Endodermal cell (in vitro differentiated cells): ENCODE measurements at places on chromosomes 3 and 15. TPM values are rescaled to one million over a fixed set of nuclear protein-coding genes. Genes with fewer than 3 reads are reported as not detected.
A peak's percentile ranks its signal among the peaks of the same experiment; 100 is the strongest.

GRCh38 chr15:47932951-47933641, 187.7 kb upstream of the SLC24A5 start:
- DNase-seq: peak; percentile 61
- H3K27me3 ChIP-seq: no peaks in the 10 kb centered on the region
- no peaks in the 10 kb centered on the region for H3K36me3 ChIP-seq
- H3K4me3 ChIP-seq: no peak overlapping the region
- H3K4me1 ChIP-seq: peaks cover 7% of the 10 kb centered on the region
- H3K27ac ChIP-seq: no peak overlapping the region

DNA sequence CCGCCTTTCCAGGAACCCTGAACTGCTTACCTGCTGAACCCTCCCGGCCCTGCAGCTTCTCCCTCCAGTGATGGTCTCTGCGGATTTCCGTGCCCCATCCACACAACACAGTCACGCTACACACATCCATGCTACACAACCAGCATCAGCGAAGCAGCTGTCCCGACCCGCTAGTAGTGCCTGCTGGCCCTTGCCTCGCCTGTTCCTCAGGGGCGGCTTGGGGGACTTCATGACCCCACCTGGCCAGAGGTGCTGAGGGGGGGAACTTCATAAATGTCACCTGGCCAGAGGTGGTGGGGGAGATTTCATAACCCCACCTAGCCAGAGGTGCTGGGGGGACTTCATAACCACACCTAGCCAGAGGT, 530 bp upstream of the TUBGCP5 start:
- H3K4me3 ChIP-seq: peak overlapping the region; percentile 91
- no peak overlapping the region for H3K27ac ChIP-seq
- no peaks in the 10 kb centered on the region for H3K27me3 ChIP-seq
- peaks cover 15% of the 10 kb centered on the region for H3K36me3 ChIP-seq
- no peaks in the 10 kb centered on the region for H3K4me1 ChIP-seq
- no peak for DNase-seq

DNA sequence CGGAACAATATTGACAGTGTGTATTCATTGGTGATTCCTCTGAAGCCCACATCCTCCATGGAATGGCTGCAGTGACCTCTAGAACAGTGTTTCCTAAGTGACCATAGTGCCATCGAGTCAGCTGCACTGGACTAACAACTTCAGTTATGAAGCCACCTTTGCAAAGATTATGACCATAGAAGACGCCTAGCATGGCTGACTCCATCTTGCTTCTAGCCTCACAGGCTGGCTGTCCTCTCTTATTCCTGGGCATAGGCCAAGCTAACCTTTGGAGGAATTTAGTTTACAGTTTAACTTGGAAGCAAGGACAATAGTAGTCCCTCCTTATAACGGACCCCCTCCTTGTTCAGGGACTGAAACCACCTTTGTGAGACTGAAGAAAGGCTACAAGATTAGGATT, 37.3 kb upstream of the OSBPL11 start:
- H3K27ac ChIP-seq: no peak overlapping the region
- H3K4me1 ChIP-seq: no peaks in the 10 kb centered on the region
- no peaks in the 10 kb centered on the region for H3K36me3 ChIP-seq
- no peak overlapping the region for H3K4me3 ChIP-seq

DNA sequence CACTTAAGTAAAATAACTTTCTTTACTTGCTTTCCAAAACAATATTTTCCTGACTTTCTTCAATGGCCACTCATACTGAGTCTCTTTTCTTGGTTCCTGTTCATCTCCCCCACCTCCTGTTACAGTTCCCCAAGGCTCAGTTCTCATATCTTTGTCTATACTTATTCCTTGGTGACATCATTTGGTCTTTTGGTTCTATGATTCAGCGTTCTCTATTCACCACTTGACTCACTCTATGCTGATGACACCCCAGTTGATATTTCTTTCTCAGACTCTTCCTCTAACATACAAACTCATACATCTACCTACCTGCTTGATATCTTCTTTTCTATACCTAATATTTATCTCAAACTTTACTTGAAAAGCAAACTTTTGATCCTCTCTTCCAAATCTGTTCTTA, 85.0 kb upstream of the P3H2 start:
- no peak overlapping the region for H3K4me3 ChIP-seq
- no peak for DNase-seq
- H3K4me1 ChIP-seq: no peaks in the 10 kb centered on the region
- no peaks in the 10 kb centered on the region for H3K27me3 ChIP-seq

GRCh38 chr3:44016818-44017217, 224.9 kb upstream of the TOPAZ1 start:
- H3K36me3 ChIP-seq: no peaks in the 10 kb centered on the region
- DNase-seq: no peak
- no peak overlapping the region for H3K27ac ChIP-seq
- H3K4me3 ChIP-seq: no peak overlapping the region

DNA sequence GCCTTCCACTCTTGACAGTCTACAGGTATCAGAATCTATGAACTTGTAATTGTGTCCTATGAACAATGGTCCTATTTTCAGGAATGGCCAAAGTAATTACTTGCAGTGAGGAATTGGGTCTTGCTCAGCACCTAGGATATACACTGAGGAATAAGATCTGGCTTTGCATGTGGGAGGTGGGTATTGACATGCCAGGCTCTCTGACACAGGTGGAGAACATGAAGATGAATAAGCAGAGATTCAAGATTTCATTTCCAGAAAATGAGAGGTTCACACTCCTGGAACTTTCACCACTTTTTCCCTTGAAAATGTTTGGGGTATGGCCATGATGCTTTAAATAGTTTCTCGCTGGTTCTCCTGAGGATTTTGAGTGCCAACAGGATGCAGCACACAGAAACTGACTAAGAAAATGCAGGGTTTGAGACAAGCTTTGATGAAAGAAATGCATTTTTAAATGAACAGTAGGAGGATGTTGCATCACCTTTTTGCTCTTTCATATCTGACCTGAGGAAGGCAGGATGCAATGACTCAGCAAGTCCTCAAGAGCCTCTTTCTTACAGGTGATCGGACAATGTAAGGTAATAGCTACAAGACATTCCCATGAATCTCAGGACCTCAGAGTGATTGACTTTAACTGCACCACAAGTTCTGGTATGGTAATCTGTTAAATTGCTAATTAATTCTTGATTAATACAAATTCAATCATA, 3.7 kb downstream of the HRG start:
- no peak overlapping the region for H3K4me3 ChIP-seq
- peaks cover under 1% of the 10 kb centered on the region for H3K27me3 ChIP-seq
- H3K27ac ChIP-seq: no peak overlapping the region
- peaks cover 3% of the 10 kb centered on the region for H3K4me1 ChIP-seq
- no peaks in the 10 kb centered on the region for H3K36me3 ChIP-seq
- DNase-seq: no peak

STRA6 gene
- total RNA-seq: 25.7 to 119 TPM (median 26.2 TPM) in 3 replicates

CHRD gene
- total RNA-seq: 17.4 and 22.4 TPM in 2 replicates

LDHAL6B gene
- total RNA-seq: not detected in 3 replicates
